ENCODE measurements at places on chromosomes 3 and 15.

GRCh38 chr3:4313606-4314293, 10.6 kb downstream of the SETMAR start:
- DNase-seq: no peak

DNA sequence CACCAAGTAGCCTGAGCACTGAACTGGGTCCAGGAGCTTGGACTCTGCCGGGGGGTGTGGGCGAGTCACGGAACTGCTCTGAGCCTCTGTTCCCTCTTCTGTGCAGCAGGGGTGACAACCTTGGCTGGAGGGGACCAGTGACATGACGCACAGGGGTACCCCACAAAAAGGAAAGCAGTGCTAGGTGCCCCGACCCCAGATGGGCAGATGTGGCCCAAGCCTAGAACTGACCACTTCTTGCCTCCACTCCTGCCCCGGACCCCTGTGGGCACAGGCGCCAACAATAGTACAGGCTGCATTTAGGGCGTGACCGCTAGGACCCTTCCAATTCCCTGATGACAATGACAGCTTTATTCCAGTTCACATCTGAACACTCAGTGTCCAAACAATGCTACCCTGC, 255.9 kb upstream of the LYSMD4 start:
- no peak for DNase-seq

- DNase-seq: no peak
These were observed 81.4 kb upstream of the CRBN start for GRCh38 chr3:3260870-3261269.

DNA sequence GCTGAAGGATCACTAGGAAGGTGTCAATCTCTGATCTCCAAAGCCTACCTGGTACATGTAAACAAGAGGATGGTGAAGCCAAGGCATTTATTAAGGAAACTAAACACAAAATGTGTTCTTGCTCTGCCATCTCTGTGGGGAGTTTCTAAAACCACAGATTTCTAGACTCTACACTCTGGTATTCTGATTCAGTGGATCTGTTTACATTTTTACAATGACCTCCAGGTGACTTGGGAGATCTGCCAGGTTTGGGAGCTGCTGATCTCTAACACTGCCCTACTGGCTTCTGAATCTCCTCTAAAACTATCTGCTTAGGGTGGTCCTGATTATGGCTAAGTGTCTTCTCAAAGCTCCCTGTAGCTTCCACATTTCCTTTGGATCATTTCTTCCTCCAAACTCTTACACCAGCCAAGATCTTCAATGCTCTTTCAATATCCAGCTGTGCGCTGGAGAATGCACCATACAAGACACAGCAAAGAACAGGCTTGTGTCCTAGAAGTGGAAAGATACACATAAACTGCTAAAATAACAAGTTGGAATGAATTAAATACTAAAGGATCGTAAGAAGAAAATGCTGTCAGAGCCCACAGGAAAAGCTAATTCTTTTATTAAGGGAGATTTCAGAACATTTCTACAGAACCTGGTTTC, 72.7 kb downstream of the GREM1 start:
- no peak for DNase-seq

DNA sequence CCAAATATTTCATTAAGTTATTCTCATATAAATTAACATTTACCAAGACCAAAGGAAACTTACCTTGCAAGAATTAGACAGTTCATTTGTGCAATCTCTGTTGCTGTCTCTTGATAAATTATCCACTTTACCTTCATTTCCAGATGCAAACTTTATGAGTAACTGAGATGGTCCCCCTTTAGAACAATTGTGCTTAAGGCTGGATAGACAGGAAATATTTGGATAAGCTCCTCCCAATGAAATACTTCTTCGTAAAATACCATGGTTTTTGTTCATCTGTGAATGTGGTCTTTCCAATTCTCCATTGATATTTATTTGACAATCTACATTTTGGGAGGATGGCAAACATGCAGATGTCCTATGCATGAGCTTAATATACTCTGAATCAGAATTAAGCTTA, 78.2 kb downstream of the NEDD4 start:
- no peak for DNase-seq

- DNase-seq: no peak
These were observed 15.2 kb downstream of the TRAIP start for GRCh38 chr3:49841126-49841696.

DNA sequence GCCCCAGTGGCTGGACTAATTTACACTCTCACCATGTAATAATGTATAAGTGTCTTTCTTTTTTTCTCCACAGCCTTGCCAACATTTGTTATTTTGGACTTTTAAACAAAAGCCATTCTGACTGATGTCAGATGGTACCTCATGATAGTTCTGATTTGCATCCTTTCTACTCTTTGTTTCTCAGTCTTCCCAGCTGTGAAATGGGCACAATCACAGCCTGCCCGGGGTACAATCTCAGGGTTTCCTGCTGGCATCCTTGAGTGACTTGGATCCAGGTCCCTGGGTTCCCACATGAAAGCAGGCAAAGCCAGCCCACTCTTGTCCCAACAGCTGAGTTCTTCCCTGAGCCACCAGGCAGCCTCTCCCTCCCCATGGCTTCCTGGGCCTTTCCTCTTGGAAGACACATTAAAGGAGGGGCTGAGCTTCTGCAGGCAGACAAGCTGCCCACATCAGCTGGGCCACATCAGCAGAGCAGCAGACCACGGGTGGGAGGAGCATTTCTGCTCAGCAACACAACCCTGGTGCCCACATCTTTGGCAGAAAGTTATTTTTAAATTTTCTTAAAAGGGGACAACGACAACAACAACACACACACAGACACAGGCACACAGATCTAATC, 82.0 kb downstream of the MYLK start:
- no peak for DNase-seq

DNA sequence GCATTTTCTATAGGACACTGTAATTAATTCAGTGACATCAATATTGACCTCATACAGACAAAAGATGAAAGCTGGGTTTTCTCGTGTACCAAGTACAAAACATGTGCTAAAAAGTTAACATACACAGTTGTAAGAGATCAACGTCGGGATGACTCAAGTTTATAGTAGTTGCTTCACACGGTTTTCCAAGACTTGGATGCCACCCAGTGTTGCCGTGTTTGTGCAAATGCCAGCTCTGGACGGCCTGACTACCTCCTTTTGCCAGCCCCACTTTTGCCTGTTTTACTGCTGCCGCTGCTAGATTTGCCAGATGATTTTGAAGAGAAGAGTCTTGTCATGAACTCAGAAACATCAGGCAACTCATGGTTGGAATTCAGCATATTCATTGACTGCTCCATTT, 17.6 kb downstream of the EMC7 start:
- DNase-seq: no peak

DNA sequence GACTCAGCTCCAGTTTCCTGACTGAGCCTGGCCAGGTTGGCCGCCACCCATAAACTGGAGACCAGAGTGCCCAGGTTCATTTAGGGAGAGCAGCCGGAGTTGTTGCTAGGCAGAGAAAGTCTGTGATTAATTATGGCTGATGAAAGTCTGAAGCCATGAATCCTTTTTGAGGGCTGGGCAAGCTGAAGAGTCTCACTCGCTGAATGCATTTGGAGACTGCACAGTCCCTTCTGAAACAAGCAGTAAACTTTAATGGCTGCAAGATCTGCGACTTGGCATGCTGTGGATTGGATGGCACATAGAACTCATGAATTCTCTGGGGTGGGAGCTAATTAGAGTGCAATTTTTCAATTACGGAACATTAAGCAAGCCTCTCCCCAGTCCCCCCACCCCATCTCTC, 282.1 kb downstream of the RPLP1 start:
- no peak for DNase-seq

DNA sequence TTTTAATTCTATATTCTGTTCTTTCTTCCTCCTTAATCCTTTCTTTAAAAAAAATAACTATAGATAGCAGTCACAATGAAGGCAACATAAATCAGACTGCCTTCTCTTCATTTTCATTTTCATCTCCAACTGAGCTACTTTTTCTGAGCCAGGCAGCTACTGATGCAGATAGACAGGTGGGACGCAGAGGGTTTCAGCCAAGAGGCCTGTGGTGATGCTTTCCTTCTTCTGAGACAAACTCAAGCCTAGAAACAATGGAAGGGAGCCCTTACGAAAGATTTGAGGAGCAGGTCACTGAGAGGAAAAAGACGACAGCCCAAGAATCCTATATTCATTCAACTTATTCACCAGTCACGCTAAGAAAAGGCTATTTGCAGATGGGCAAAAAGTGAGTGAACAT, 220.0 kb upstream of the MLF1 start:
- no peak for DNase-seq

- no peak for DNase-seq
These were observed 57.3 kb downstream of the THRB start for GRCh38 chr3:24437326-24437725.

DNA sequence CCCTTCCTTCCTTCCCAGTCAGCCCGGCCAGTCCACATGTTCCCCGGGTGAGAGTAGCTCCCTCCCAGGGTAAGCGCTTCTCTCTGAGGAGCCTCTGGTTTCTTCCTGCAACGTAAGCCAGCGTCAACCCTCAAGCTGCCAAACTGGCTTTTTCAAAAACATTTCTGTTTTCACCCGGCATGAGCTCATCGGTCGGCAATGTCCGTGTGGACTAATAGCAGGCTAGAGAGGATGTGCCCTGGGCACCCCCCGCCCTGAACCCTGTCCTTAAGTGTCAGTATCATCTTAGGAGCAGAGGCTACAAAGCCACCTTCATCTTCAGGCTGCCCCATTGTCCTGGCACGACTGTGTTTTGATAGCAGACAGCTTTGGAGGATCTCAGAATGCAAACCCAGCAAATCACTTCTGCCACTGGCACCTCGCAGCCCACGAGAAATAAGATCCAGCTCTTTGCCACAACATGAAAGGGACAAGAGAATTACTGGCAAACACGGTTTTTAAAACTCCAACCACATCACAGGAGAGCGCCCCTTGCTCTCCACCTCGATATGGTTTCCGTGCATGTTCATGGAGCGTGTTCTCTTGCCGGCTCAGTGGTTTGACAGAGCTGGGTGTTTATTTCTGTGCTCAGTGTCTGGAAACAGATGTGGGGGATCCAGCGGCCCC, 9.9 kb downstream of the ALDH1A3 start:
- no peak for DNase-seq

DNA sequence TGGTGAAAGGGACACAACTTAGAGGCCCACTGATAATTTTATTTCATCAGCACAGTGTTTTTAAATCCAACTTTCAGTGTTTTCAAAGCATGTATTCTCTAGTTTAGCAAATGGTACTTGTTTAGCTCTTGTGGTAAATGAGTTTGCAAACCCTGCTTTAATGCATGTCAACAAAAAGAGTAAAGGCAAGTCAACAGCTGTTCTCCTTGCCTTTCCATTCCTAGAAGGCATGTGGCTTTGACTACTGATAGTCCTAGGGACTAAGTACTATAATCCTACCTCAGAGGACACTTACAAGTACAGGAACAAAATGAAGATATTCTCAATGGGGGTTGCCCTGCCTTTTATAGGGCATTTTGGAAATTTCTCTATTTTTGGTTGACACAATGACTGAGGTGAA, 13.1 kb downstream of the NPTN start:
- DNase-seq: no peak

GRCh38 chr3:66442254-66443117, 58.3 kb downstream of the LRIG1 start:
- no peak for DNase-seq

- DNase-seq: no peak
These were observed 916 bp downstream of the IDH3A start for GRCh38 chr15:78149805-78150751.

GRCh38 chr3:17035033-17035432, 150.3 kb downstream of the PLCL2 start:
- DNase-seq: no peak

DNA sequence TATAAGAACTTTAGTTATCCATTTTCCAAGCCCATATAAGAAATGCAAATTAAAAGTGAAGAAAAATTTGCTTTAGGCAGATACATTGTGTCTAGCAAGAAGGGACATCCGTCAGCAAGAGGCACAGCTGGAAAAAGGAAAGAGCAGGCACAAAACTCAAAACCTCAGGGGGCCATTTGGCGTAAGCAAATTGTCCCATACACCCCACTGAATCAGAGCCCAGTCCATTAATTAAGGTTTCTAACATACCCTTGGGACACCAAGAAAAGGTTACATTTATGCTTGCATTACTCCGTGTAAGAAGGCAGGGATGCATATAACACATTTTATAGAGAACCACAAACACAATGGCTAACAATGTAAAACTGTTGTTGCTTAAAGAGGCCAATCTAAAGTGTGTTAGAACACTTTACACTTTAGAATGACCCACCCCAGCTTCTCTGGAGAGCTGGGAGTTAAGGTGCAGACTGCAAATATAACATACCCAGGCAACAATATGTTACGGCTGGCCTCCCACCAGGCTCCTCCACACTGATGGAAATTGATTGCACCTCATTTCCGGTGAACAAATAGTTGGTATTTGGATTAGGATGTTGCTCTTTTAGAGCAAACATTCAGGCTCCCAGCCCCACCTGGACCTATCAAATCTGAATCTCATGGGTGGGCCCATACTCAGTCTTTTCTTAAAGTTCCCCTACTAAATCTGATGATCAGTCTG, 23.2 kb downstream of the SEMA5B start:
- no peak for DNase-seq

DNA sequence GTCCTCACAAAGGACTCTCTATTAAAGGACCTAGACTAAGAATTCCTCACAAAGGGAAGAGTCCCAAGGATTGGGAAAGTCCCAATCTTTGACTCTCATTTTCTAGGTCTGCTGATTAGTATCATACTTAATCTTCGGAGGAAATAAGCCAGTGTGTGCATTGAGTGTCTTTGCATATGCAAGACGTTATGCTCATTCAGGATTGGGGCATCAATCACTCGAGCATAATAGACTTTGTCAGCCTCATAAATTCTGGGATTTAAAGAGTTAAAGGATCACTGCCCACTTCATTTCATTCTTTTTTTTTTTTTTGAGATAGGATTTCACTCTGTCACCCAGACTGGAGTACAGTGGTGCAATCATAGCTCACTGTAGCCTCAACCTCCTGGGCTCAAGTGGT, 154.3 kb downstream of the RBPMS2 start:
- DNase-seq: no peak

- DNase-seq: no peak
These were observed 243.7 kb downstream of the SLC9A9 start for GRCh38 chr3:143604402-143605185.

DNA sequence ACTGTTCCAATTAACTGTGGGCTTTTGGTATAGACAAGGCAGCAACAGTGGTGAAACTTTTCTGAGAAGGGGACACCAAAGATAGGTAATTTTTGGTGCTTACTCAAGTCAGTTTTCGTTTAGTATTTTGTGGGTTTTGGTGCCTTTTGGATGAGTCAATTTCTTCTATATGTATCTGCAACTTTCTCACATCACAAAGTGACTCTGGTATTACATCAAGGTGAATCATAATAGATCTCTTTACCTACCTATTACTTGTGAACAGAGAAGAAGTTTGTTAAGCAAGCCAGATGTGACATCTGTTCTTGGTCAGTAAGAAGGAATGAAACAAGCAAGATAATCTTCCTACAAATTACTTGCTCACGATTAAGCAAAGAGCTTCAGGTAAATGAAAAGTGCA, 732.4 kb upstream of the DPPA4 start:
- DNase-seq: no peak
